ENCODE measurements at places on chromosomes 13 and 19. TPM values are rescaled to one million over a fixed set of nuclear protein-coding genes. Genes with fewer than 3 reads are reported as not detected.

DNA sequence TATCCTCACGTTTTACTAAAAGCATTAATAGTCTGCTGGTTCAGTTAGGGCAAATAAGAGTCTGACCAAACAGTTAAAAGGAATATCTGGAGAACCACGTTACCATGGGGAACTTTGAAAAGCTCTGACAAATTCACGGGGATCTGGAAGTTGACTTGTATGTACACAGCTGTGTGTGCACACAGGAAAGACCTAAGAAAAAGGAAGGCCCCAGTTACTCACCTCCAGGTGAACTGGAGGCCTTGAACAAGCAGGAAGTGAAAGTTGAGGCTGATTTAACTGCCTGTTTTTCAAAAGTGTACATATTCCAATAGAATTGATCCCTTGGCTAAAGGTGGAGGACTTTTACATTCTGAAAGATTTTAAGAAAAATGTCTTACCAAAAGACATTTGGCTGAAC lies 1891.6 kb upstream of the PCDH20 start:
- DNase-seq: no peak

- DNase-seq: no peak
These were observed 20.6 kb downstream of the ADPRHL1 start for GRCh38 chr13:113432506-113433270.

DNA sequence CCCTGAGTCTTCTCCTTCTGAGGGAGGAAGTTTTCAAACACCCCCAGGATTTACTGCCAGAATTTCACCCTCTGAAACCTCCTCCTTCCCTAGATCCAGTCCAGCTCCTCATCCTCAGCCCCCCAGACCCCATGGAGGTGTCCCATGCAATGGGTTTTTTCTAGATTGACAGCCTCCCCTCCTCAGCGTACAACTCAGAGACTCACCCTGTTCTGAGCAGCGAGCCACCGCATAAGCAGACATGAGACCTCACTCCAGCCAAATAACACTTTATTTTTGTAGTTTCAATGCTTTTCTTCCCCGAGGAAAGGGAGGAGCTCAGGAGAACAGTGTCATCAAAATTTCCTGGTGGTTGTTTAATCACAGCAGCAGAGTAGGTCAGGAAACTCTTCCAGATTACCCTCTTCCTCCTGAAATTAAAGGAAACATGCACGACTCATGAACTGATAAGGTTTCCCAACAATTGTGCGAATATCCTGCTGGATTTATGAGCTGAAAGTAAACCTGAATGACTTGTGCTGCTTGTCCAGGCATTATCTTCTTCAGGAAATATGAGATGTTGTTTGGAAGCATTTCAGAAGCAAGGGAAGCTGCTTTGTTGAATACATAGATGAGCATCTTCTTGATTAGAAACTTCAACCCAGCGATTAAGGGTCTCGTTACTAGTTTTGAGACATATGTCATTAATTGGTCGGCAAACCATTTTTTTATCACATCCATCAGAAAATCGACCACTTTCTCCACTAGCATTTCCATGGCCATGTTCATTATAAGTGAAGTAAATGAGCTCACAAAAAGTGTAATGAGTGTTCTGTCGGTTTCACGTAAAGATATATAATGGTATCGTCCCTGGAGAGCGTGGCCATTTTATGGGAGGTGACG lies 36.2 kb downstream of the ERICH4 start:
- DNase-seq: no peak

DNA sequence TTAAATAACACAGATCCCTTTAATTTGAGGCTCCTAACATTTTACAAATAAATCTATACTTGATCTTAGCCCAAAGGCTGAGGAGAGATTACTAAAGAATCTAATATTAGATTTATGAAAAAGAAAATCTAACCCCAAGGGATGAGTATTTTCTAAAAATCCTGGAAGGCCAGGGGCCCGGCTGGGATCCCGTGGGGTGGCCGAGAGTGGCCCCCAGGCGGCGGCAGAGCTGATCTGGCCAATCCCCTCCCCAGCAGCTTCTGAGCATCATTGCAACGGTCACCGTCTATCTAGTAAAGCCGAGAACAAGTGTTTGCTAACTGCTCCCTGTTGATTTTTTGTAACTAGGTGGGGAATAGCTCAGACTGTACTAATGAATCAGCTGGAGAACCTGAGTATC lies 37.5 kb downstream of the ADPRHL1 start:
- no peak for DNase-seq

GRCh38 chr13:106915146-106915545 lies 347.2 kb upstream of the ARGLU1 start:
- DNase-seq: no peak

GRCh38 chr13:99013951-99014350 lies 36.1 kb upstream of the DOCK9 start:
- no peak for DNase-seq

GRCh38 chr19:13646758-13647157 lies 117.6 kb upstream of the MRI1 start:
- no peak for DNase-seq

DNA sequence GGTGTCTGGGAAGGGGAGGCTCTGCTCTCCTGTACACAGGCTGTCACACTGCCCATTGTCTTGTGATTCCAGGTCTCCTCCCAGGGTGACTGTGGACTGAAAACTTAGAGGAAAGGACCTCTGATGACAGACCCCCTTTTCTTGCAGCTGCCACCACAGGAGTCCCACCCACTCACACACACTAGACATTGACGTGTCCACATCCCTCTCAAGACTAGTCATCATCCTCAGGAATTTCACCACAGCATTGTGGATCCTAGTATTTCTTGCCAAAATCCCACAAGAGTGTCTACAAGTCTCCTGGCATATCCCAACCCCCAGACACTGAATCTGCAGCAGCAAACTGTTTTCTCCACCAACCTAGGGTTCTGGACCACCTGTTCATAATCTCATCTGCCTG lies 5.3 kb downstream of the ZNF85 start:
- peak; percentile 62 for DNase-seq

- no peak for DNase-seq
These were observed 1730.9 kb downstream of the PCDH9 start for GRCh38 chr13:65499256-65499655.

- DNase-seq: no peak
These were observed 29.6 kb upstream of the KIR3DL3 start for GRCh38 chr19:54694648-54695047.

DNA sequence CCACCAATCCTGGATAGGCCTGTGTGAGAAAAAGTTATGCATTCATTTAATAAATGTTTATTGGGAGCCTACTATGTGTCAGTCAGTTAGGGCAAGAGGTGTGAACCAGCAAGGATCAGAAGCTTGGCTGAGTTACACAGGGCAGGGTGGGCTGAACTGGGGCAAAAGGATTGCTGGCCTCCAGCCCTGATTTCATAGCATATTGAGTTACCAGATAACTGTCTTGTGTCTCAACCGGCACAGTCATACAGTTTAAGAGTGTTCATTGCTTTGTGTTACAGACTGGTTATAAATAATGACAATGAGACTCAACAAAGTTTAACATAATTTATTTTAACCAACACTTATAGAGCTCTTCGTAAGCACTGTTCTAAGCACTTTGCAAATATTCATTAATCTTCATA lies 253.8 kb downstream of the DLEU7 start:
- peak; percentile 82 for DNase-seq

DNA sequence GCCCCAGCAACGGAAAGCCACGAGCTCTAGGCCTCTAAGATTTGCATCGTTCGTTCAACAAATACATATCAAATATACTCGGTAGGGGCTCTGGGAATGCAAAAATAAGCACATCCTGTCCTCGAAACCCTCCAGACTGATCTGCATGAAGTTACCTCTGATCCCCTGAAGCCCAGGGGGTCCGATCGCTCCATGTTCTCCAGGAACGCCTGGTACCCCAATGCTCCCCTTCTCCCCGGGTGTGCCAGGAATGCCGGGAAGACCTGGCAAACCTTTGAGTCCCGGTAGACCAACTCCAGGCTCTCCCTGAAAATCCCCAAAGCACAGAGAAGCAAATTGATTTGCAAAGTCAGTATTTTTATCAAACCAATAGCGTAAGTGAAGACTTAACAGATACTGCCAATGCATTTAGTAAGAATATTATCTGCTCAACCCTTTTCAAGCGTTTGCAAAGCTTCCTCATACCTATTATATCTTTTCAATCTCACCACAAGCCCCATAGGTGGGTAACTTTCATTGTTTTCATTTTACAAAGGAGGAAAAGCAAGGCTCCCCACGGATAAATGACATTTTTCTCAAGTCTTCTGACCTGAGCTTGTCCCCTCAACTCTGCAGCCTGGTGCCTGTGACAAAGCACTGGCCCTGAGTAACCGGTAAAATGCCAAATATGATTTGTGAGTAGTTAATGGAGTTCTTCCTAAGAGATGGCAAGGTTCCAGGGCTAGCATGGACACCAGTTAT lies 127.7 kb downstream of the COL4A1 start:
- DNase-seq: no peak

DNA sequence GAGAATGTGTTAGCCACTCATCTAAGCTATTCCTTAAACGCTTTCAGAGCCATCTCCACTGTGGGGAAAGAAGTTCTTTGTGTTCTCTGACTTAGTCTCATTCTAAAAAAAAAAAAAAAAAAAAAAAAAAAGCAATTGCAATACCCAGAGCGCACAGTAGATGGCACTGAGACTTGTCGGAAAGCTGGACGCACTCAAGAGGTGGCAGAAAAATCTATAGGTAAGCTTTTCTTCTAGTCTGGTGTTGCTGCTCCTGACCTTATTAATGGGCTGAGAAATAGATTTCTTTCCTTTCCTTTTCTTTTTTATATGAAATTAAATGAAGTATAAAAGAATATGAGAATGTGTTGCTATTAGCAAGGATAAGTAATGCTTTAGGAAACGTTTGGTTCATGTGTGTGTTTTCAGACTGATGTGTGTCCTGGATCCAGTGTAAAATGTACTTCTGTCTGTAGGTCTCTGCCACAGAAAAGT lies 4.7 kb upstream of the GJB2 start:
- peak; percentile 43 for DNase-seq

- no peak for DNase-seq
These were observed 20.5 kb downstream of the CARS2 start for GRCh38 chr13:110685305-110686020.

DNA sequence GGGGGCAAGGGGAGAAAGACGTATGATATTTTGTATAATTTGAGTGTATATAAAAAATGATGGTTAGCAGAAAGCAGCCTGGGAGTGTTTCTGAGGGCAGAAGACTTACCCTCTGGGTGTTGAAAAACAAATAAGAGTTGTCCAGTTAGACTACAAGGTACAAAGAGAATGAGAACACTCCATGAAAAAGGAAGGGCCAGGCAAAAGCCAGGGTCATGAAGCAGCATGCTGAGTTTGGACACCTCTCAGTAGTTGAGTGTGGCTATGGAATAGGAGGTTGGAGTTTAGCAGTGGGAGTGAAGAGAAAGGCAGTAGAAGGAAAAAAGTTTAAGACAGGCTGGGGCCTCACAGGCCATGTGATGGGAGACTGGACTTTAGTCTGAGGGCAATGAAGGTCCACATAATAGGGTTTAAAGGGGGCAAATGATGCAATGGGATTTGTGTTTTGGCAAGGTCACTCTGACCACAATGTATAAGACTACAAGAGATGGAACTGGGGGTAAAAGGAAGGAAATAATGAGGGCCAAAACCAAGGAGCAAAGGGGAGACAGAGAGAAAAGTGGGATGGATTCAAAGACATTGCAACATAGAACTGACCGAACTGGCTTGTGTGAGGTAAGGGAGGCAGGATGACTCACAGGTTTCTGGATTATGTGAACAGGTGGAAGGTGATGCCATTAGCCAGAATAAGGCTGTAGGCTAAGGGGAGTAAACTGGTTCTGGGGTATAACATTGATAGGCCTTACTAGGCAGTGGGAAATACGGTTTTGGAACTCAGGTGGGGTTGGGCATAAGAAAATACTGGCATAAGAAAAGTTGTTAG lies 76.6 kb downstream of the SERP2 start:
- no peak for DNase-seq

DNA sequence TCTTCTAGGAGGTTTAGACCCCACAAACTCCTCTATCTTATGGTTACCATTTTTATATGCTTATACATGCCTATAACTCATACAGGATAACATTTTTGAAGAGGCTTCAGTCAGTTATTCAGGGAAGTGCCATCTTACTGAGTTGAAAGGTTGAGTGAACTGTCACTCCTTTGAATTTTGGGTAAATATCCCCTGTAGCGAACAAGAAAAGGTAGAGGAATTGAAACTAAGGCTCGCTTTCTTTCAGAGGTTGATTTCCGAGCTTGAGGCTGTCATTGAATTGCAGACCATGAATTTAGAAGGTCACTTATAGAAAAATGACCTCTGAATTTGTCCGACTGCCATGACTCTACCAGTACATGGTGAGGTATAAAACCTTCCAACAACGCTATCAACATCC lies 35.1 kb downstream of the MICU2 start:
- DNase-seq: no peak

DNA sequence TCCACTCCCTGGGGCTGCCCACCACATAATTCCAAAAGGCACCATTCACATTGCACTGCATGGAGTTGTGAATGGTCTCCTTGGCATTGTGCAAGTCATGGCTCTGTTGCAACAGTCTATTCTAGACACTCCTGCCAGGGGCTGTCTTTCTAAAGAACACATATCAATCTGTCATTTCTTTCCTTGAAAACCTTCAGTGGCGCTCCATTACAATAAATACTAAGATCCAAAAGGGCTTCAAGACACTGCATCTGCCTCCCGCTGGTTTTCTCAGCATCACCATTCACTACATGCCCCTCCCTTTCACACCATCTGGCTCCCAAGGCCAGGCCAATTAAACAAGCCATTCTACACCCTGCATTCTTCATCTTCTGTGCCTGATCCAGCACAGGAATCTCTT lies 32.2 kb upstream of the TM9SF2 start:
- DNase-seq: no peak

DNA sequence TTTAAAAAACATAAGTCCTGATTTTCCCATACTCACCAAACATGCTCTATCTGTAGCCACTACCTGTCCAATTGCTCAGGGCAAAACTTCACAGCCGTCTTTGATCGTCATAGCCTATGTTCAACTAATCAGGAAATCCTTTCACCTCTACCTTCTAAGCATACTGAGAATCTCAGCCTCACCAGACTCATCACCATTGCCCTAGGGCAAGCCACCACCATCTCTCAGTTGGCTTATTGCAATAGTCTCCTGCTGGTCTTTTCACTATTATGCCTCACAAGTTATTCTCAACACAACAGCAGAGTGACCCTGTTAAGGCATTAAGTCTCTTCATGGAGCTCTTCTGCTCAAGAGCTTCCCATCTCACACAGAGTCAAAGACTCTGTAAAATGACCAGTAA lies 260.4 kb upstream of the MAB21L1 start:
- DNase-seq: no peak

SERP2 gene
- 12.1 TPM for total RNA-seq

DOCK6 gene
- 2.5 TPM for total RNA-seq

ZNF490 gene
- total RNA-seq: 4.9 TPM

LINGO3 gene
- total RNA-seq: not detected

PEG3 gene
- total RNA-seq: 0.59 TPM

TPGS1 gene
- 26.2 TPM for total RNA-seq

NLRP4 gene
- not detected for total RNA-seq

ZNF563 gene
- total RNA-seq: 6.5 TPM

ZSCAN22 gene
- total RNA-seq: 2.9 TPM

CD79A gene
- total RNA-seq: not detected

MOB3A gene
- total RNA-seq: 24.2 TPM

LGALS7 gene
- total RNA-seq: not detected

CSNK1A1L gene
- not detected for total RNA-seq

MEIS3 gene
- 28.8 TPM for total RNA-seq
